ENCODE measurements at places on chromosomes 7 and 10. TPM values are rescaled to one million over a fixed set of nuclear protein-coding genes. Genes with fewer than 3 reads are reported as not detected.

DNA sequence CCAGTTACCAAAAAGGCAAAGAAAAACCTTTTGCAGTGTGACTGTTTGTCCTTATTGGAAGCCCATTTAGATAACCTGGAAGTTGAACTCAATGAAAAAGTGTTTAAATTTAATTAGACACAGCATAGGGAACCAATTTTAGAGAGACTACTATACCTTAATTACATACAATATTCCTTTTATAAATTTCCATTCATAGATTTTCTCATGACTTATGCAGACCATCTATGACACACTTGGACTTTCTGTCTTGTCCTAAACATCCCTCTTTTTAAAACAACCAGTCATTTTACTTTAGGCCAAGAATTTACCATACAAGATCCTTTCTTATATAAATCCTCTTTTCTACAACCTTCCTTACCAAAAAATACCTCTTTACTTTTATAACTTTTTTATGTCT lies 61.6 kb downstream of the MTURN start:
- H3K27ac ChIP-seq: no peak overlapping the region
- H3K27me3 ChIP-seq: no peaks in the 10 kb centered on the region
- no peak for DNase-seq
- H3K4me1 ChIP-seq: no peaks in the 10 kb centered on the region

DNA sequence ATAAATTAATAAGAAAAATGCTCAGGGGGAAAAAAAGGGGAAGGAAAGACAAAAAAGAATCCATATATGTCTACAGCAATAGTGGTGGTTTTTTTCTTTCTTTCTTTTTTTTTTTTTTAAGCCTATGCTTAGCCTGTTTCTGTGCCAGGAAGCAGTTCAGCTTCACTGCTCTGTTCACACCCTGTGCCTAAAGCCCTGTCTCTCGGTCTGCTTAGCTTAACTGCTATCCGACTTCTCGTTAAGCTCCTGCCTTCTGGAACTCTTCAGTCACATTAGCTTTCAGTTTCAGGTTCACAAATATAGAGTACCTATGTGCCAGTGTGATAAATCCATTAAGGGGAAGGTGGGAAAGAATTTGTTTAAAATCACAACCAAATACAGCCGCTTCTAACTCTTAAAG lies 26.5 kb upstream of the NRG3 start:
- no peaks in the 10 kb centered on the region for H3K27me3 ChIP-seq
- no peak overlapping the region for H3K4me3 ChIP-seq
- no peaks in the 10 kb centered on the region for H3K4me1 ChIP-seq
- H3K27ac ChIP-seq: no peak overlapping the region
- no peaks in the 10 kb centered on the region for H3K36me3 ChIP-seq

DNA sequence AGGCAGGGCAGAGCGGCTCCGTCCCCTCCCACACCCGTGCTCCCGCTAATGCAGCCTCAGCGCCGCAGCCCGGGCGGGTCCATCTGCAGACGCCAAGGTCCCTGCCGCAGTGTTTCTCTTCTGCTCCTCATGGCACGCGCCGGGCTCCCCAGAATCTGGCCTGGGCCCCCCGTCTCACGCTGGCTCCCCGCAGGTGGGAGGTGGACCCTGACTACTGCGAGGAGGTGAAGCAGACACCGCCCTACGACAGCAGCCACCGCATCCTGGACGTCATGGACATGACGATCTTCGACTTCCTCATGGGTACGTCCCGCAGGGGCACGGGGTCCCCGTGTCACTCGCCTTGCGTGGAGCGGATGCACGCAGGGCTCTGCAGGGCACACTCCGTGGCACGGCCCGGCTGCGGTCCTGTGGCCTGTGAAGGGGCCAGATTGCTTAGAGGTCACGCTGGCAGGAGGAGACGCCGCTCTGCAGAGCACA lies 33.5 kb upstream of the FOXL3 start:
- DNase-seq: no peak
- no peaks in the 10 kb centered on the region for H3K4me1 ChIP-seq
- peaks cover 99% of the 10 kb centered on the region for H3K36me3 ChIP-seq
- H3K27me3 ChIP-seq: no peaks in the 10 kb centered on the region
- H3K4me3 ChIP-seq: no peak overlapping the region

DNA sequence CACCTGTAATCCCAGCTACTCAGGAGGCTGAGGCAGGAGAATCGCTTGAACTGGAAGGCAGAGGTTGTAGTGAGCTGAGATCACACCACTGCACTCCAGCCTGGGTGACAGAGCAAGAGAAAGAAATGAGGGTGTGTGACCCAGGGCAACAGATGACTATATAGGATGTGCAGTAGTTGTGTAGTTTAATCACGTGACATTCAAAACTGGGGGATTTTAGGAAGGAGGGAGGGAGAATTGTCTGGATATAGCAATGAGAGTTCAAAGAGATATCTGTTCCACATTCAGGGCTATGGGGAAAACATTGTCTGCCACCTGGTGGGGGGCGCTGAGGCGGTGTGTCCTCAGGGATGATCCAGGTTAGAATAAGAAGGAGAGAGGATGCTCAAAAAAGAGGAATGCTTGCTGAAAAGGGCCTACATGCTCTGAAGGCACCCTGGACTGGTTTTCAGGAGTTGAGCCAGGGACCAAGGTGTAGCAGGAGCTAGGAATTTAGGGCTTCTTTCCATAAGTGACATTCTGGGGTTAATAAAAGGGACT lies 7.8 kb upstream of the ZYX start:
- no peaks in the 10 kb centered on the region for H3K27me3 ChIP-seq
- no peaks in the 10 kb centered on the region for H3K36me3 ChIP-seq
- peaks cover 7% of the 10 kb centered on the region for H3K4me1 ChIP-seq
- H3K27ac ChIP-seq: no peak overlapping the region
- DNase-seq: no peak

DNA sequence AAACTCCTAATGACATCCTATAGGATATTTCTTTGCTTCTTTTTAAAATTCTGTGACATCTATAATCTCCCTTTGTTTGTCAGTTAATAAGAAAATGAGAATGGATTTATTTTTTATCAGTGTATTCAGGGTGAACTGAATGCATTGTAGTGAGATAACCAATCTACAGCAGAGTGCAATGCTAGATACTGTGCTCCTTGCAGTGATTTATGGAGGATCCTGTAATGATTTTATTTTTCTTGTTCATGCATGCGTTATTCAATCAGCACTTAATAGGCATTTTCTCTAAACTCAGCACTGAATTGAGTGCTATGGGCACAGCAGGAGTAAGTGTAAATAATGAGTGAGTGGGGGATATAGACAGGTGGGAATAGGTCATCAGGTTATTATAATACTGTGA lies 253.9 kb downstream of the CDK14 start:
- H3K4me3 ChIP-seq: no peak overlapping the region
- H3K27ac ChIP-seq: no peak overlapping the region
- no peaks in the 10 kb centered on the region for H3K36me3 ChIP-seq
- no peaks in the 10 kb centered on the region for H3K27me3 ChIP-seq
- H3K4me1 ChIP-seq: no peaks in the 10 kb centered on the region
- no peak for DNase-seq

DNA sequence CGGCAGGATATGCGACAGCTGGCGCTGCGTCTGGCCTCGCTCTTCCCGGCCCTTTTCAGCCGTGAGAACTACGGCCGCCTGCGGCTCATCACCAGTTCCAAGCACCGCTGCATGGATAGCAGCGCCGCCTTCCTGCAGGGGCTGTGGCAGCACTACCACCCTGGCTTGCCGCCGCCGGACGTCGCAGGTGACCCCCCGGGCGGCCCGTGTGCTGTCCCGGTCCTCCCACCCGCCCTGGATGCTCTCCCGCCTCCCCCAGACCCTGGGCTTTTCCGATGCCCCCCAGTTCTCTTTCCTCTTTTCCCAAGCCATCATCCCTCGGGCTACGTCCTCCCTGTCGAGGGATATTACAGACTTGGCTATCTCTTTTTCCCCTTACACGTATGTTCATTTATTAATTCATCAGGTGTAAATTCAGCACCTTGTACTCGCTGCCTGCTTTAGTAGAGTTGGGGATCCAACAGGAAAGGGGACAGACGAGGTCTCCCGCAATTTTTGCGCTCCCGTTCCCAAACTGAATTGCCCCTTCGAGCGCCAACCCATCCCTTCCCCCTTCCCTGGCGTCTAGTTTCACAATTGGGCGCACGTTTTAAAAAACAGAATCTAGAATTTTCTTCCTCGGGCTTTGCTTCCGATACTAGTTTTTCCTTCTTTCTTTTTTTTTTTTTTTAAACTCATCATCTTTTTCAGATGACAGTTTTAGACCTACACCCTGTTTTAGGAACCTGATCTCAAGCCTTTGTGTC lies 846 bp downstream of the MINPP1 start:
- peak overlapping the region; percentile 56 for H3K27ac ChIP-seq
- H3K36me3 ChIP-seq: no peaks in the 10 kb centered on the region
- DNase-seq: peak; percentile 80
- H3K4me1 ChIP-seq: peaks cover 3% of the 10 kb centered on the region
- H3K4me3 ChIP-seq: peak overlapping the region; percentile 90

- no peaks in the 10 kb centered on the region for H3K4me1 ChIP-seq
- H3K27ac ChIP-seq: no peak overlapping the region
- no peaks in the 10 kb centered on the region for H3K36me3 ChIP-seq
- DNase-seq: no peak
- no peak overlapping the region for H3K4me3 ChIP-seq
Observed at GRCh38 chr7:156318426-156318825, 322.1 kb upstream of the RNF32 start.

DNA sequence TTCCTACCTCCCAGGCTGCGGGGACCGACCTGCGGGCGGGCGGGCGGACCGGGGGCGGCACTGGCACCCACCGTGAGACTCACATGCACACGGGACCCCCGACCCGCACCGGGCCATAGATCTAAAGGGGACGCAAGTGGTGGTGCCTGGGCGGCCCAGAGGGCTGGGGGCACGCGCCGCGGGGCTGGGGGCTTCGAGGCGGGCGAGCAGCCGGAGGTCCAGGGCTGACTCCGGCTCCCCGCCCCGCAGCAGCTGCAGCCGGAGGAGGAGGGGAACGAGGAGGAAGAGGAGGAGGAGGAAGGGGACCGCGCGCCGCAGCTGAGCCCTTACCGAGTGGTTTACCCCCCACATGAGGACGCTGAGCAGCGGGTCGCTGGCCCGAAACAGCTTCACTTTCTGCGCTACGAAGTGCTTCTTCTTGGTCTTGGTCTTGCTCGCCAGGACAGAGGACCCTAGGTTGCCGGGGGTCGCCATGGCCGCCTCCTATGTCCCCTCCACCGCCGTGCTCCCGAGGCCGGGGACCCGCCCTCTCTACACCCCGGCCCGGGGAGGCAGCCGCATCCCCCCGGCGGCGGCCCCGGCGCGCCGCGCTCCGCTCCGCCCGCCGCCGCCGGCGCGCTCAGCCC lies 412 bp downstream of the PIP4K2A start:
- H3K36me3 ChIP-seq: no peaks in the 10 kb centered on the region
- H3K4me1 ChIP-seq: peaks cover 5% of the 10 kb centered on the region
- peak; percentile 59 for DNase-seq
- H3K27ac ChIP-seq: peak overlapping the region; percentile 75
- peaks cover 16% of the 10 kb centered on the region for H3K27me3 ChIP-seq

GRCh38 chr10:32995751-32996150 lies 37.7 kb upstream of the ITGB1 start:
- no peaks in the 10 kb centered on the region for H3K27me3 ChIP-seq
- H3K4me3 ChIP-seq: no peak overlapping the region
- H3K4me1 ChIP-seq: peaks cover 14% of the 10 kb centered on the region
- no peaks in the 10 kb centered on the region for H3K36me3 ChIP-seq
- no peak for DNase-seq

DNA sequence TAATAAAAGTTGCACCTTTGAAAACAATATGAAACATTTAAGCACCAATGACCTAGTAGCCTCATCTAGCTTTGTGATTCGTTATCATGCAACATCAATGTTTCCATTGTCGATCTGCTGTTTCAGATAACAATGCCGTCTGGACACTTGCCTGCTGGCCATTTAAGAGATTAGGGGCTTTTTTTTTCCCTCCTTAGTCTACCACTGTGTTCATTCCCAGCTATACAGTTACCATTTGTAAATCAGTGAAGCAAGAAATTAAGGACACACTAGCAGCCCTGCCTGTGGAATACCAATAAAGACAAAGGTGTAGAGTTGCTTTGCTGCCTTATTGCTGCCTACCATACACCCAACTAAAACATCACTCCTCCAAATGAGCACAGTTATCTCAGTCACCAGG lies 37.6 kb upstream of the MYO3A start:
- H3K36me3 ChIP-seq: no peaks in the 10 kb centered on the region
- no peaks in the 10 kb centered on the region for H3K4me1 ChIP-seq
- DNase-seq: no peak
- no peaks in the 10 kb centered on the region for H3K27me3 ChIP-seq
- no peak overlapping the region for H3K27ac ChIP-seq

DNA sequence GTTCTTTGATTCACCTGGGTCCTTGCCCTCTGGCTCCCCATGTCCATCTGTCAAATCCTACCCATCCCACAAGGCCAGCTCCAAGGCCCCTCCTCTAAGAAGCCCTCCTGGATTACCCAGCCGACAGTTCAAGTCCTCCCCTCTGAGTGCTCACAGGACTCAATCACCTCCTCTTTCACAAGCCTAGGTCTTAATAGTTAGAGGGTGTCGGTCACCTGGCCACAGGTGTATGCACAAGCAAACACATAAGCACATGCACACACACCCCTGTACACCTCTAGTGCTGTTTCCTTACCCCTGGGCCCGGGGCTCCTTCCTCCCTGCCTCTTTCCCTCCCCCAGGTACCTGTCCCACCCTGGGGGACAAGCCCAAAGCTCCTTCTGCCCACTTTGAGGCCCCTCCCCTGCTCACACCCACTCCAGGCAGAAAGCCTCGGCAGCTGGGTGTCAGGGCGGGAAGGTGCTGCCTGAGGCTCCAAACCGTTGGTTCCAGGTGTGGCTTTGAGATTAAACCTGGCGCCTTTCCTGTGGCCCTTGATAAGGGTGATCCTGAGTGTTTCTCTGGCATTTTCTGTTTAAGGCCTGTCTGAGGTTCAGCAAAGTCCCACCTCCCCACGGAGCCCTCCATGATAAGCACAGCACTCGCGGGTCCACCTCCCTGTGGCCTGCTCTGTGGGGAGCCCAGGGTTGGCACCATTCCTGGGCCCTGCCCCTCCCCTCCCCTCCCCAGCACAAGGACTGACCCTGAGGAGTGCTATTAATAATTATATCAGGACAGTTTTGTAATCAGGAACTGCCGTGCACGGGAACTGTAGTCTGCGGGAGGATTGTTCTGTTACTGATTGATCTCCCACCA lies 14.6 kb upstream of the AQP1 start:
- no peak overlapping the region for H3K27ac ChIP-seq
- no peaks in the 10 kb centered on the region for H3K27me3 ChIP-seq
- H3K36me3 ChIP-seq: no peaks in the 10 kb centered on the region
- DNase-seq: peak; percentile 89
- peaks cover 6% of the 10 kb centered on the region for H3K4me1 ChIP-seq

DNA sequence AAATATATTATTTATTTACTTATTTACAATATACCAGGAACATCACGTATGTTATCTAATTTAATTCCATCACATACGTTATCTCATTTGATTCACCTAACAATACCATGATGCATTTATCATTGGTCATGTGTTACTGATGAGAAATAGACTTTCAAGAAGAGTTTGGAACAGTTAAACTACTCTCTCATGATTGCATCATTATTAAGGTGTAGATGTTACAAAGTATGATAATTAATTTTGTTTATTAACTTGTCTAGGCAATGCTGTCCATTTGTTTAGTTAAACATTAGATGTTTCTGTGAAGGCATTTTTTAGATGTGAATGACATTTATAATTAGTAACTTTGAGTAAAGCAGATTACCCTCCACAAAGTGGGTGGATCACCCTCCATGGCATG lies 32.0 kb upstream of the PCDH15 start:
- no peak overlapping the region for H3K27ac ChIP-seq
- no peaks in the 10 kb centered on the region for H3K36me3 ChIP-seq
- DNase-seq: no peak
- no peak overlapping the region for H3K4me3 ChIP-seq
- no peaks in the 10 kb centered on the region for H3K4me1 ChIP-seq
- no peaks in the 10 kb centered on the region for H3K27me3 ChIP-seq

Gene CD36
- 27.3 TPM for polyA plus RNA-seq

Gene CCNY
- polyA plus RNA-seq: 35.8 TPM

Gene TBX20
- polyA plus RNA-seq: not detected

Gene TUBB8
- polyA plus RNA-seq: 1.1 TPM

Gene PDE6C
- polyA plus RNA-seq: not detected

Gene C10orf67
- polyA plus RNA-seq: 0.07 TPM

Gene COL13A1
- 0.54 TPM for polyA plus RNA-seq
